Cardiac muscle cell (in vitro differentiated cells and primary cell): ENCODE measurements at places on chromosomes 3 and 15. TPM values are rescaled to one million over a fixed set of nuclear protein-coding genes. Genes with fewer than 3 reads are reported as not detected.

DNA sequence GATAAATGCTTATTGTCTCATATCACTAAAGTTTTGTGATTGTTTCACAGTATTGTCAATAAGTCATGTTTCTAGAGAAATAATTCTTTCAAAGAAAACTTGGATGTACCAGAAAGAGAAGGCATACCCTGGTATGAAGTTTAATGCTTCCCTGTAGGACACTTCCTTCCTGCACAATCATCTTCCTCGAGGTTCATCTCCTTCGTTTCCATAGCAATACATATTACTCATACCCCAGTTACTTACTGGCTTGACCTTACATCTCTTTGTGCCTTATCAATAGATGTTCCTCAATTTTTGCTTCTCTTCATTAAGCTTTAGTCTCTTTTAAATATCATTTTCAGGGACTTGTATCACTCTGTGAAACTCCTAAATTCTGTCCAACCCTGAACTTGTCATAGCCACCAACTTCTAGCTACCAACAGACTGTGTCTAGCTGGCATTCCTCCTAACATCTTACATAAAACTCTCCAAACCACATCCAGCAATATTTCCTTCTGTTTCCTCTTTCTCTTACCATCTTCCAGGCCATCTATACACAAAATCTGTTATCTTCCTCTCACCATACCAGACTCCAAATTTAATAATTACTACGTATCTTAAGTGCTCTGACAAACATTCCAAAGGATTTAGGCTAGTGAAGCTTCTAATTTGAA, 134.3 kb downstream of the GADL1 start:
- no peak for DNase-seq

DNA sequence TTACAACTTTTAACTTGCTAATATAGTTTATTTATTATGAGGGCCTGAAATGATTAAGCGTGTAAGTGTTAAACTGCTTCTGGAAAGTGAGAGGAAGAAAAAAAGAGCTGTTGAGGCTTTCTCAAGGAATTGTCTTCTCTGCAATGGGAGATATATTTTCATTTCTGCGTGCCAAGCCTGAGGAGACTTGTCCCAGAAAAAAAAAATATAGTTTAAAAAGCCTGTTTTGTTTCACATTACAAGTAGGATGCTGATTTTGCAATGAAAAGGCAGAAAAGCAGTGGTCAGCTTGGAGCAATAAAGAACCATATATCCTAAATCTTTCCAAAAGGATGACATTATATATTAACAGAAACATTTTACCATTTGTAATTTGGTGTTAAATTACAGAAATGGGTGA, 115.5 kb downstream of the GMNC start:
- DNase-seq = no peak

DNA sequence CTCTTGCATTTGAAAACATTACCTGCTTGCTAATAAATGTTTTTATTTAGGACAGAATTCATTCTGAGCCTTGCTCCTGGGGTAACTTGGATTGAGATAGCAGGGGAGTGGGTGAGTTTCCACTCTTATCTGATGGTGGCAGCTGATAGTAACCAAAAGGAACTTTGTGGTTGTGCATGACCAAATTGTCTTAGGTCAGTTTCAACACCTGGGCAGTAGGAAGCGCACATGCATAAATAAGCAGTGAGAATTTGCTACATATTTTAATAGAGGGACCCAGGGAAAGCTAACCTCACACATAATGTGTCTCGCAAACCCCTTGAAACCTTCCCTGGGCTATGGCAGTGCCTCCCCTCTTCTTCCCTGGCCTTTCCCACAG, 65.4 kb upstream of the XCR1 start:
- no peak for DNase-seq

Gene UBAP1L
- 3.7 and 5.1 TPM in 2 replicates for total RNA-seq

Gene IMPG2
- total RNA-seq = 0.33 and 0.49 TPM in 2 replicates

Gene MUC20
- 5.5 and 8.7 TPM in 2 replicates for total RNA-seq
